Femur (tissue), 1 donor: ENCODE measurements at places on chromosomes 2 and 18.

- no peak for DNase-seq
Measured at GRCh38 chr2:152242787-152243472, 67.4 kb upstream of the STAM2 start.

DNA sequence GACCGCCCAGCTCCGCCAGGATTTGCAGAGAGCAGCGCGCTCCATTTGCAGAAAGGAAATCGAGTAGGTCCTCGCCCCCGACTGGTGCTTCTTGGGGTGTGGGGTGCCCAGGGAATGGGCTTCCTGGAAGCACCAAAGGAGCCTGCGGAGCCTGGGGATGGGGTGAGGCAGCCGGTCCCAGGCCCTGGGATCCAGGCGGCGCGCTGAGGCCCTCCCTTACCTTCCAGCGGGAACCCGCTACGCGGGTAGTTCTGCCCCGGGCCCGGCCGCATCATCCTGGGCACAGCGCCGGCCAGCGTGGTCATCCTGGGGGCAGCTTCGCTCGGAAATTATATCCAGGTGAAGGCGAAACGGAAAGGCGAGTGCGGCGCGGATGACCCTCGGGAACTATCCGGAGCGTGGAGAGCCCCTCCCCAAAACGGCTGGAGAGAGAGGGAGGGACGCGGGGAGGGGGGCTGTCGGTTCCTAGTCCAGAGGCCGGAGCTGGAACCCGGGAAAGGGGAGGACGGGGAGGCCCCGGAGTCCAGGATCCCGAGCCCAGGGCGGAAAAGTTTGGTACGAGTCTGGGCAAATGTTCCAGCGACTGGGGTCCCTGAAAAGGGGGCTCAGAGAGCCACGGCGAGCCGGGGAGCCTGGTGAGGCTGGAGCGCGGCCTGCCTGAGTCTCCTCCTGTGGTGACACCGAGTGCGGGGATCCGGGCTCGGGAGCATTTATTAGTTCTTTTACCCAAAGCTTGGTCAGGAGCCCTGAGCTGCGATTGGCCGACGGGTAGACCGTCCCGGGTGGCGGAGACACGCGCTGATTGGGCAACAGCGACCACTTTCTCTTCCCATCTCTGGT lies at the start of gene PAX3:
Gene PAX3 (minus strand): TSS at position 688 of the 840 bp plus-strand sequence. CDS start 383 bp downstream, at position 305.
- DNase-seq, result peak; percentile 44

DNA sequence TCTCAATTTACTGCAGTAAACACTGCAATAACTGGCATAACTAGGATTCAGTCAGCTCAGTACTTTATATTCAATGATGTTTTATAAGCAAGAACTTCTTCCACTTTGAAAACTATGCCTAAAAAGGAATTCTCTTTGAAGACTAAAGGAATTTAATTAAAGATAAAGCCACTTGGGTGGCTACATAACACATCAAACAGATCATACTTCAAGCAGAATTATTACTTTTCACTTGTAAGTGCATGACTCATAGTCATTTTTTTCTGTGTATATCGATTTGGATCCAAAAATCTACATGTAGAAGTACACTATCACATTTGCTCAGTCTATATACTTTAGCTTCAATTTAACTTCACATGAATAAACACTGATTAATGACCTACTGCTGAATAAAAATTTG lies 4.0 kb downstream of the KANSL1L start:
- DNase-seq, result no peak

DNA sequence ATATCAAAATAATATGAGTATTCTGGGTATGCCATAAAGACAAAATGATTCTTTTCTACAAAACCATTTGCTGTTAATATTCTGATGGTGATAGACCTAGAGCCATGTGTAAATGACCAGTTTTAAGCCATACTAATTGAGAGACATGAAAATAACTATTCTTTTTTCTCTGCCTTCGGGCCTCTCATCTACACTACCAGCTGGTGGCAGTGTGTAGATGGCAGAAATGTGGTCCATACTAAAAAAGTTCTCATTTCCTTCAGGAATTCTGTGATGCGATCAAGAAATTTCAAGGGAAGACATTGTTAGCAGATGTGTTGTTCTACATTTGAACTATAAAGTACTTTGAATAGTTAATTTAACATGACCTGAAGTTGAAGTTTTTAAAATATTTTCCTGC lies 485.2 kb downstream of the TRIB2 start:
- no peak for DNase-seq

DNA sequence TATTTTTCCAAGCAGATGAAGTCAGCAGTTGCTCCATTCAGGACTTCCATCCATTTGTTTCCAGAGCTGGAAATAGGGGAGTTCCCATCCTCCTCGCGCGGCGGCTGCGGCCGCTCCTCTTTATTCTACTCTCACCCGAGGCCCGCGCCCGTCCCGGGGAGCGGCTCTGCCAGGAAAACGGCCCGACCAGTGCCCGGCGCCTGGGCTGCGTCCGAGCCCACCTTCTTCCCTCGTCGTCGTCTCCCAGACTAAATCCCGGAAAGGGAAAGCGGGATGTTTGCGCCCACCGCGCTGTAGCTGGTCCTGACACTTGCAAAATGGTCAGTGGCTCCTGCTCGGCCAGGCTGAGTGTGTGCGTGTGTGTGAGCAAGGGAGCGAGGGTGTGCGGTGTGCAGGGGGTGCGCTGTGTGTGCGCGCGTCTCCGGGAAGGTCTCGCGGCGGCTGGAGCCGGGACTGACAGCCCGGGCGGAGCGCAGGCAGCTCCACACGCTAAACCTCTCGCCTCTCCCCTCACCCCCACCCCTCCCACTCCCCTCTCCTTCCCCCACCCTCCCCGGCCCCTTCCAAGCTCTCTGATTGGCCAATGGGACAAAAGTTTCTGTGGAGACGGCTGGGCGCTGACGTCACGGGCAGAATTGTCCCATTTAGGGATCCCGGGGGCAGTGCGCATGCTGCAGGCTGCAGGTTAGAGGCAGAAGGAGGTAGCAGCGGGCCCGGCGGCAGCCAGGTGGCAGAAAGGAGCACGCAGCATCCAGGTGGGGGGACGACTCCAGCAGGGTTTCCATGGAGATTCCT lies at the start of gene NOL4:
Gene NOL4 (minus strand): TSS at position 491 of the 795 bp plus-strand sequence. CDS start 1,660 bp downstream, outside the sequence.
- DNase-seq, result peak; percentile 71

DNA sequence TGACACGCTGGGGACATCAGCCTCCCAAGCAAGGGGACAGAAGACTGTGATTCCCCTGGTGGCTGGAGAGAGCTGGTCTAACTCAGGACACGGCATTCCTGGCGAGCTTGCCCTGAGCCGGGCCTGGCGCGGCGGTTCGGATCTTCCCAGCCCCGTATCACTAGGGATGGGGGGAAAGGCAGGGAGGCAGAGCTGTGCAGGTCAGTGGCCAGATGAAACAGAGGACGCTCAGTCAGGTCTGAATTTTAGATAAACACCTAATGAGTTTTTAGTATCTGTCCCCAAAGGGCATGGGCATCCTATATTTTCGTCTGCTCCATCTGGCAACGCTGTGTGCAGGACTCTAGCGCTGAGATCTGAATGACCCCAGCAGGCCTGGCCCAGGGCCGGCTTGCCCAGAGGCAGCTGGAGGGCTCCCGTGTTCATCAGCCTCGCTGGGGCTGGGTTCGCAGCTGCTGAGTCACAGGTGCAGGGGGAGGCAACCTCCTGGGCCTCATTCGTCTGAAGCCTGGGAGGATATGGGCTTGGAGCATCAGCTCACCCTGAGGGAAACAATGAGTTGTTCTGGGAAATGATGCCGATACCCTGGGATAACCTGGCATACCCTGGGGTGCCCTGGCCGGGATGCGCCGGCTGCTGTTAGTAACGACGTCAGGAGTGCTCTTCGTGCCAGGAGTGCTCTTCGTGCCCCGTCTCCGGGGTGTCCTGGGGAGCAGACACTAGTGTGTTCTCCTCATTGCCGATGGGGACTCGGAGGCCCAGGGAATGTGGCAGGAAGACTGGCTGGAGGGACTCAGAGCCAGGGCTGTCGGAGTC lies 48.1 kb upstream of the HPCAL1 start:
- no peak for DNase-seq

DNA sequence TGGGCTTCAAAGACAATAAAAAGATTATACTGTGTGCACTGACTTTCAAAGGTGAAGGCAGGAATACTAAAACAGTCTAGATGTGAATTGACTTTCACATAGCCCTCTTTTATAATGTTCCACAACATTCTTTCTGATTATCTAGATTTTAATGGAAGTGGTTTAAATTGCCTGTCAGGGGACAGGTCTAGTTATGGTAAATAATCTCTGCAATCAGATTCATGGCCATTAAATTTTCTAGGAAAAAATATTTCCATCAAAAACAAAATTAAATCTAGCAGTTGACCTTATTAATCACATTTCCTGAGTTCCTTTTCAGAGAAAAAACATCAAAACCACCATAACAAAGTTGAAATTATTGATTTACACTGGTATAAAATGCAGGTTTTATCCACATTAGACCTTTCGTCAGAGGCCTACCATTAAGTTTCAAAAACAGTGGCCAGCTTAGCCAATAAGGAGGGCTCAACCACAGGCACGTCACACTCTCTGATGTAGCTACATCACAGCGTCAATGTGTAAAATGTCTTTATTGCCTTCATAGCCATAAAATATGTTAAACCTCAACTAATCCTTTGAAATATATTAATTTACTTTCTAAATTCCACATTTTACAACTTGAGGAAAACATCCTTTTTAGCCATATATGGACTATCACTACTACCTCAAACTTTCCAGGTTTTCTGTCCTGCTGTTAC lies 79.4 kb downstream of the NOL10 start:
- no peak for DNase-seq

- DNase-seq, result no peak
Measured at GRCh38 chr18:25662272-25662671, 310.3 kb upstream of the ZNF521 start.

- DNase-seq, result no peak
Measured at GRCh38 chr2:209097168-209097567, 326.7 kb upstream of the MAP2 start.

DNA sequence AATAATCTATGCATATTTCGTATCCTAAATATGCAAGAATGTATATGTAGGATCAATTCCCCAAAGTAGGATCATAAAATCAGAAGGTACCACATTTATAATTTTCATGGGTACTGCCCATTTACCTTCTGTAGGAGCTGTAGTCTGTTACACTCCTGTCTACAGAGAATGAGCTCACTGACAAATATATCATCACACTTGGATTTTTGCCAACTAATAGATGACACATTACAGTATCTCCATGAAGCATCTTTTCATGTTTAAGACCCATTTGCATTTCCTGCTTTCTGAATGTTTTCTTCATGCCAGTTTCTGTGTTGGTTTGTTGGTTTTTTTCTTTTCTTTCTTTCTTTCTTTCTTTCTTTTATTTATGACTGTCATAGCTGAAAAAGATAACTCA lies 70.9 kb upstream of the EML6 start:
- no peak for DNase-seq

DNA sequence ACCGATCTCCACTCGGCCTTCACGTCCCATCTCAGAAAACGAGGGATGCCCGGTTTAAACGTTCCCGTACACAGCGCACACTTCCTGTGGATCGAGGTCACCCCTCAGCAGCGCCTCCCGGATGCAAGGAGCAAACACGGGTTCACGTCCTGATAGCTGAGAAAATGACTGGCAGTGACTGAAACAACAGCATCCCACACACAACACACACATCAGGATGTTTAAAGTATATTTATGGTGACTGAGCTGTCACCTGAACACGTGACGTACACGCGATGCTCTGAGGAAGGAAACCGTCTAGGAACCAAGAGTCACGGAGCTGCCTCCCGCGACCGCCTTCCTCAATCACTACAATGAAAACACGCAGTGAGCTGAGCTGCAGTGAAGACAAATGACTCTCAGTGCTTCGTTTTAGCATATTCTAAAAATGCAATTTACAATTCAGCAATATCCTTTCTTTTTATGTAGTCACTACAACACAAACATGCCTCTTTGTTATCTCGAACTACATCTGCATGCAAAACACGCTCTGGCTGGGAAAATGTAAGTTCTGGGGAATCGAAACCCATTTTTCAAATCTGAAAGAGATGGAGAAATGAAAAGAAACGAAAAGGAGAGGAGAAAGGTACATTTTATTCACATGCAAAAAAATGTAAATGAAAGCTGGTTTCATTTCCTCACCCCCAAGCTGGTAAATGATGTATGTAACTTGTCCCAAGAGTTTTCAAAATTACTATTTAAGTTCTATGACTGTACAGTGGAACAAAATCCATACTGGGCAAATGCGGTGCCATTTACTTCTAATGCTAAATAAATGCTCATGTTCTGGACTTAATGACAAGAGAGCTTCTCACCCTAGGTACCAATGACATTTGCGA lies 19.8 kb downstream of the HDAC4 start:
- DNase-seq, result no peak

- no peak for DNase-seq
Measured at GRCh38 chr2:160295519-160296207, 95.6 kb upstream of the ITGB6 start.

- DNase-seq, result no peak
Measured at GRCh38 chr2:5123582-5124196, 568.5 kb upstream of the SOX11 start.

DNA sequence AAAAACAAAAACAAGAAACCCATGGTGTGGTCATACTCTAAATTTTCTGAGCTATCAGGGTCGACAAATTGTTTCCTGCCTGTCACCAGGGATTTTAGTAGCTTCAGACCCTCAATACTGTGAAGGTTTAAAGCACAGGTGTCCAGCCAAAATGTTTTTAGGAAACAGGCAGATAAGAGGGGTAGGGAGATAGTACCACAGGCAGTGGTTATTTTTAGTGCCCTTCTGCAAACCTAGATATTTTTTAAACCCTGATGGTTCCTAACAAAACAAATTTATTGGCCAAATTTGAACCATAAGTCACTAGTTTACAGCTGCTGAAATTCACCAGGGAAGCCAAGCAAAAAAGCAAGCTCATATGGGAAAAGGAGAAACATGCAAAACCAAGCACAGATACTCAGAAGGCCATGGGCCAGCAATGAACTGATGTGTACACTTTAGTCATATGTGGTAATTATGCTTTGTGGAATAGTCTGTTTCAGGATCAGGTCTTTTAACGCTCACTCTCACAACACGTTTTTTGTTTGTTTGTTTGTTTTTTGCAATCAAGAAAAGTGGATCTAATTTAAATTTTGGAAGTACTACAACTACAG lies 156.8 kb upstream of the STK17B start:
- DNase-seq, result no peak

- DNase-seq, result no peak
Measured at GRCh38 chr2:69222953-69223658, 163.9 kb downstream of the GFPT1 start.

- no peak for DNase-seq
Measured at GRCh38 chr18:75073654-75074053, 135.3 kb downstream of the PTGR3 start.

DNA sequence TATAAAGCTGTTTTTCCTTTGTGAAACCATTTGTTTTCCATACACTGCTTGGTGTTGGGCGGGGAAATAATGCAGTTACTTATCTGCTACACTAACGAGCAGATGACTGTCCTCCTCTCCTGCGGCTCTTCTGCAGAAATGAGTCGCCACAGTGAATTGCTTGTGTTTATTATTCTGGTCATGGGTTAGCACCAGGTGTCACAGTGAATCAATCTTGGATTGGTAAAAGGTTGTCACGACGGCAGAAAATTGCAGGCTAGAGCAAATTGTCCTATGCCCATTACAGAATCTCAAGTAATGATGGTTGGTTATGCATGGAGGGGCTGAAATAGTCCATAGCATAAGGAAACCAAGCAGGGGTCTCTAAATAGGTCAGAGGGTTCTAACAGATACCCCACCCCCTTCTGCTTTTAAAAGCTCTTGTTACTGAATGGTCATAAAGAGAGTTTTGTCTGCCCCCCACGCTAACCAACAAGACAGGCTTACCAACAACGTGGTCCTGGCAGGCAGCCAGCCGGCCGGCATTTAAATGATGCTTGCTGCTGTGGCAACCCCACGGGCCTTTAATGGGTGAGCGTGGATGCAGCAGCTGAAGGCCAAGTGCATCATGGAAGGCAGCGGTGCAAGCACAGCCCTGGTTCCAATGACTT lies 29.5 kb downstream of the RAB31 start:
- DNase-seq, result peak; percentile 49
